ENCODE measurements at places on chromosomes 1 and 21.

DNA sequence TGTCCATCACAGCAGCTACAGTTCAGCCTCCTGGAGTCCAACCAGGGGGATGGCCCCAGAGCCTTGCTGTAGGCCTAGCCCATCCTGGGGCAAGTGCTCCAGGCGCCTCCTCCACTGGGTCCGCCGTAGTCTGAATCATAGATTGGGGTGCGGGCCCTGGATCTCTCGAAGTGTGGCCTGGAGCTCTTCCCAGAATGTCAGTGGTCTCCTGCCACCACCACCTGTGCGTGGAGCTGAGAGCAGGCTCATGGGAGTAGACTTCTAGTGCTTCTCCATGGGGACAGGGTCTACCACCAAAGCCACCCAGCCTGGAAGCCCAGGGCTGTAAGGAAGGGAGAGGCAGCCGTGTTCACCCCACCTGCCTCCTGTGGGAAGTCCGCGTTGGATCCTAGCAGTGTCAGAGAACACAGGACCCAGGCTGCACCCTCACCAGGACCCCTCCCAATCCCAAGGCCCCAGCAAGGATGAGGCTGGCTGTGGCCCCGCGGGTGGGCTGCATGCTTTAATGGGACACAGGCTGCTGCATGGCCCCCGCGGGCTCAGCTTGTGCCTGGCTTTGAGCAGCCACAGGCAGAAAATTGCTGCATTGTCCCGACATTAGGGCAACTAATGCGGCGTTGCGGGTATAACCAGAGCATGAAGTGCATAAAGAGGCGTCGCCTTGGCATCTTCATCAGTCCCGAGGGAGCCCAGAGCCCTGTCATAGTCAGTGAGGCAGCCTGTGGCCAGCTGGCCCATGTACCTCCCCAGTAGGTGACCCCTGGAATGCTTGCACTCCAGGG is 735 bp upstream of the HES3 start:
- no peak for DNase-seq

DNA sequence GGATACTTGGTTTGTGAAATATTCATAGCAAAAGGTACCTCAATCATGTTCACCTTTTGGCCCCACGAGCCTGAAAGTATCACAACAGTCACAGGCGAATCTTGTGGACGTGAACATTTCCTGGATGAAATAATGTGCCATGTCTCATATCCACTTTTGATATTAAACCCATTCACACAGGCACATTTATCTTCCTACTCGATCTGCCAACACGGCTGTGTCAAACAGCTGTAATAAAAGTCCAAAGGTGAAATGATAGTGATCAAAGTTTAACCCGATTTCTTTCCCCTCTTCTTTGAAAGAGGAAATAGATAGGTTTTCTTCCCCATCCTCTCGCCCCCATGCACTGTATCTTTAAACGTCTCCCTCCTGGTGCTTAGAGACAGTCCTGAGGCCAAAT is 191.2 kb upstream of the PROX1 start:
- DNase-seq: no peak

DNA sequence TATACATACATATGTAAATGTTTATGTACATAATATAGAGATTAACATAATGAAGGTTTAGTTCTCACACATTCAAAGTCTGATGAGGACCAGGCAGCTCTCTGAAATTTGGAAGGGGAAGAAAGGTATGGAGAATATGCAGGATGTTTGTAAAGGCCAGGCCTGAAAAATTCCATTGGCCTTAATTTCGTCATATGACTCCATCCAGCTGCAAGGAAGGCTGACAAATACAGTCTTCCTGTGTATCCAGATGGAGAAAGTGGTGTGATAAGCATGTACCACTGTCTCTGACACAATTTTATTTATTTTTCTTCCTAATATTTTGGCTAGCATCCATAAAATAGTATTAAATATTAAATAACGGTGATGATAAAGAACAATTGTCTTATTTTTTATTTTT is 6.3 kb upstream of the SGIP1 start:
- no peak for DNase-seq

DNA sequence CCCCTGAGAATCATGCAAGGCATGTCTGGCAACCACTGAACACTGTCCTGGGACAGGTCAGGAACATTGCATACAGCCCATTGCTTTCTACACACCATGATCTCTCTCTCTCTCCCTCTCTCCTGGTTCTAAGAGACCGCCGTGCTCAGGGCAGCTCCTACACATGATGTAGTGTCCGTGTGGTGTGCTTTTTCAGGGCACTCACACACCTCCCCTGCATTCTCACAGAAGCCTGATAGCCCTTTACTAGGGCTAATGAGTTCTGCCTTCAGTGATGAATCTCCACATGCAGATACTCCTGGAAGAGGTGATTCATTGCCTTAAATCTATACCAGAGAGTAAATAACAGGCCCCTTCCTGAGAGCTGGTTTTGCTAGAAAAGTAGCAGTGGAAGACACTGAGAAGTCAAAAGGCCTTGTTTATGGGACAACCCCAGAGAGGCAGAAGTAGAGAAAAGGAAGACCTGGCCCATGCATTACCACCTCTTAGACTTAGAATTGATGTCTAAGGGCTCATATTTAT is 7.2 kb upstream of the OLFML2B start:
- no peak for DNase-seq

GRCh38 chr1:47978486-47978885 is 18.7 kb downstream of the TRABD2B start:
- DNase-seq: no peak

- no peak for DNase-seq
Observed at GRCh38 chr21:29145354-29145782, 14.9 kb downstream of the MAP3K7CL start.

DNA sequence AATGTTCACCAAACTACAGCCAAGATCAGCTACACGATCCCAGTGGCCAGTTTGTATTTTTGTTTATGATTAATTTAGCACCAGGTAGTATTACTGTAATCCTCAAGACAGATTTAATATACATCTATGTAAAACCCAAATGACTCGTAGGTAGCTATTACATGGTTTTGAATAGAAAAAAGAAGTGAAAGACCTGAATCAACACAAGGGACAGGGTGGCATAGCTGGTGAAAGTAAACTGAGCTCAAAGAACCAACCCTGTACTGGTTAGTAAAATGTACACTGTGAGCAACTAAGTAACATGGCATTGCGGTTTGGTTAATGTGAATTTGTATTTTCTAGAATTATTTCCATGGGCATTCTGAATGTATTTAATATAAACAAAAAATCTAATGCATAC is 8.8 kb downstream of the GPATCH2 start:
- no peak for DNase-seq

GRCh38 chr1:87176514-87176913 is 152.2 kb upstream of the LMO4 start:
- no peak for DNase-seq

DNA sequence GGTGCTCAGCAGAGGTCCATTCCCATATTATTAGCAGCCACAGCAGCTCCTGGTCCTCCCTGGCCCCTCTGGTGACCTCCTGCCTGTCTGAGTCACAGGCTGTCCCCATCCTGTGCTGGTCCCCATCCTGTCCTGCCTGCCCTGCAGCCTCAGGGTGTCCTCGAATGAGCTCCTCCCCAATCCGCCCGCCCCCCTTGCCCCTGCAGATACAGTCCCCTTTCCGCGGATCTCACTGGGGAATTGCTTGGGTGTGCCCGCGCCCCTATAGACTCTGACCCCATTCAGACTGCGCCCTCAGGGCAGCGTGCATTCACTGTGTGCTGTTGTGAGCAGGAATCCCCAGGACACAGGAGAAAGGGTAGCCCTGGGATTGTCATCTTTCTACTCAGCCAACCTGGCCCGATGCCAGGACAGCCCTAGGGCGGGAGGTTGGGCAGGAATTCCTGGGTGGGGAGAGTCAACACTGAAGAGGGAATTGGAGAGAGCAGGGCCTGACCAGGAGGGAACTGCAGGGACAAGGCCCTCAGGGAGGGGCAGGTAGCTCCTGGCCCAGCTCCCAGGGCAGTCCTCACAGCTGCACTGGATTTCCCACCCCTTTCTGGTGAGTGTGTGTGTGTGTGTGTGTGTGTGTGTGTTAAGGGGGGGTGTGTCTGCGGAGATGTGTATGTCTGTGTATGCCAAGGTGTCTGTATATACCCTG is 1.1 kb upstream of the GUCA2A start:
- no peak for DNase-seq

DNA sequence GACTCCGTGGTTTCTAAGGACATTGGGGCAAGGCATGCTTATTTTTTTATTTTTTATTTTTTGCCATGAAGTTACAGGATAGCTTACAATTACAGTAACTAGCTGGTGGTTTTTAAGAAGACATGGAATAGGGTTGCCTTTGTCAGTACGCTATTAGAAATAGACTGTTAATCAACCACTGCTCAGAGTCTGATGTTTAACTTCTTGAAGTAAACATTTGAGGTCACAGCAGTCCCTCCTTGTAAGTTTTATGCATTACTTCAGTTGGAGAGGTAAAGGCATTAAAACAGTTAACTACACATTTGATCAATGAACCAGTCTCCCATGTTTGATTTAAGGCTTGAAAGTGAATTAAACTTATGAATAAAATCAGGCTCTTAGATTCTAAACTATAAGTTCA is 19.3 kb upstream of the SHCBP1L start:
- DNase-seq: no peak

GRCh38 chr1:111739194-111739924 is at the start of gene INKA2:
Gene INKA2, minus strand, starts transcription at chr1:111739395. Its CDS starts 153 bp downstream, at chr1:111739242.
- DNase-seq: peak; percentile 67

DNA sequence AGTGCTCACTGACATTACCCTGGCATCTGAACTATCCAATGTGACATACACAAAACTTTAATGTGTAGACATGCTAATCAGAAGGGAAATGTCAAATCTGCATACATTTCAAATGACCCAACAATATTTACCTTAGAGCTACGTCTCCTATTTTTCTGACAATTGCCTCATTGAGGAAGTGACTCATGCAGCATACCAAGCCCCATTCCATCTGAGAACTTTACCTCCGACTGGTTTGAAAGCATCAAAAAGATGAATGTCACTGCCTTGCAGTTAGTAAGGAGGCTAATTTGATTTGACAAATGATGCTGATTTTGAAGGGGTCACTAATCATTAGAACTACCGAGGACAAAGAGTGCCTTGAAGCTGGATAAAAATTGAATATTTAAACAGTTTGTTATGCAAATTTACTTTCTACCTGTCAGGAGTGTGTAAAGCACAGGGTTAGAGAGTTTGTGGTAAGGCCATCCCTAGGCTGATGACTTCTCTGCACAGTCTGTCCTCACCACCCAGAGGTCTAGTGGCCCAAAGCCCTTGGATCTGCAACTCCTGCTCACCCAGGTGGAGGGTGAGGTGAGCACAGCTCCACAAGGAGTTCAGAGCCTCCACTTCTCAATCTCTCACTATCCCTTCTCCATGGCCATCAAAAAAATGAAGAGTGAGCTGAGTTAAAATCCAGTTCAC is 500.3 kb upstream of the C1orf87 start:
- DNase-seq: no peak

GRCh38 chr1:116311756-116312680 is 61.0 kb upstream of the ATP1A1 start:
- DNase-seq: no peak

- no peak for DNase-seq
Observed at GRCh38 chr1:221907166-221907932, 165.5 kb upstream of the DUSP10 start.

- no peak for DNase-seq
Observed at GRCh38 chr1:89546082-89546889, 21.7 kb downstream of the LRRC8B start.

- DNase-seq: no peak
Observed at GRCh38 chr1:210882414-210883221, 251.3 kb downstream of the KCNH1 start.

DNA sequence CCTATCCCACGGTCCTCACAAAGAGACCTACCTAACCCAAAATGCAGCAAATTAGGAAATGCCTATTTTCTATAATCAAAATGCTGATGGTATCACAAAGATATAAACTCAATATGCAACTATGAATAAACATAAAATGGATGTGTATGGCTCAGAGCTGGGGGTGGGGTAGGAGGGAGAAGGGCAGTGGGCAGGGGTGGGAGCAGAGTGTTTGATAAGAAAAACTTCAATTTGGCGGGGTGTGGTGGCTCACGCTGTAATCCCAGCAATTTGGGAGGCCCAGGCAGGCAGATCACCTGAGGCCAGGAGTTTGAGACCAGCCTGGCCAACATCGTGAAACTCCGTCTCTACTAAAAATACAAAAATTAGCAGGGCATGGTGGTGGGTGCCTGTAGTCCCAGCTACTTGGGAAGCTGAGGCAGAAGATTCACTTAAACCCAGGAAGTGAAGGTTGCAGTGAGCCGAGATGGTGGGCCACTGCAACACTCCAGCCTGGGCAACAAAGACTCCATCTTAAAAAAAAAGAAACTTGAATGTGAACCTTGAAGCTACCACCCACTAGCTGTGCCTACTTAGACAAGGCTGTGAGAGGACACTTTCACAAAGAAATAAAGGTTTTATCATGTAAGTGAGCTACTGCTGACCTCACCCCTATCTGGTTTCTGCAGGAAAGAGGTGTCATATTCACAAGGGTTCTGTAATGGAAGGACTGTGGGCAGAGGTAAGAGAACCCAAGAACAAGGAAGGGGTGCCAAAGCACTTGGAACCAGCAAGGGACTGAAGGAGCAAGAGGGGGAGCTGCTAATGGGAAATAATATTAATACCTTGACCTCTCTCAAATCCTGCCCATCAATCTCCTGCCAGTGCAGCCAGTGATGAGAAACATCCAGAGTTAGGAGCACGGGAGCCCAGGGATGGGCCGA is 53.0 kb downstream of the HLCS start:
- no peak for DNase-seq

- no peak for DNase-seq
Observed at GRCh38 chr1:26036756-26037281, 9.1 kb downstream of the SLC30A2 start.

GRCh38 chr1:246295340-246295739 is 211.7 kb downstream of the SMYD3 start:
- DNase-seq: no peak

DNA sequence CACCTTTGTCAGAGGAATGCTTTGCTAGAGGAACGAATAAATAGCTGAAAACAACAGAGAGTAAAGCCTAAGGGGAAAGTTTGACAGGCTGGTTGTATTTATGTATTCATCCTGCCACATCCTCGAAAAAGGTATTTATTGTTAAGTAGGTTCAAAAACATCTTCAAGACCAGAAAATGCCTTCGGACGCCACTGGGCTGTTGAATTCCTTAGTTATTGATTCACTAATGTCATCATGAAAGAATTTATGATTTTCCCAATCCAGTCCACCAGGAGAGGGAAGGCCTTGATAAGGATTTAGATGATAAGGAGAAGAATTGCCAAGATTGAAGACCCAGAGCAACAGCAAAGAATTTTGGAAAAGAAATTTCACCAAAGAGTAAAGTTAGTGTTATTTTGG is 35.2 kb upstream of the MAB21L3 start:
- DNase-seq: no peak
